ENCODE measurements at places on chromosomes 5 and 9. TPM values are rescaled to one million over a fixed set of nuclear protein-coding genes. Genes with fewer than 3 reads are reported as not detected.

Gene CD14
- total RNA-seq, result 66.7 TPM

Gene CTXN3
- 2.6 TPM for total RNA-seq

Gene SPINK6
- 5.5 TPM for total RNA-seq

Gene IFNA13
- 8.2 TPM for total RNA-seq

Gene HSPB3
- total RNA-seq, result 14.2 TPM

Gene PLPP1
- 88.1 TPM for total RNA-seq

Gene UGT3A2
- not detected for total RNA-seq

Gene CARD6
- total RNA-seq, result 5.1 TPM

Gene PKD2L2
- 2.4 TPM for total RNA-seq

Gene HABP4
- 11.3 TPM for total RNA-seq

Gene PCDHB3
- total RNA-seq, result 0.72 TPM

Gene SKIC3
- 148 TPM for total RNA-seq

Gene TPPP
- 1.9 TPM for total RNA-seq

Gene PCDHB7
- total RNA-seq, result 3.6 TPM

Gene TLX3
- not detected for total RNA-seq

Gene OR1Q1
- total RNA-seq, result 9.6 TPM

Gene RUSC2
- total RNA-seq, result 35.9 TPM

Gene DRD1
- total RNA-seq, result 2.4 TPM

Gene PCDHB11
- total RNA-seq, result 5.1 TPM

Gene TLR4
- total RNA-seq, result 14.7 TPM

Gene GGTA1
- total RNA-seq, result 12.0 TPM

Gene NINJ1
- total RNA-seq, result 23.8 TPM

Gene GABRG2
- total RNA-seq, result 11.3 TPM

Gene OTULINL
- 3.1 TPM for total RNA-seq

Gene ENTR1
- total RNA-seq, result 59.9 TPM

Gene FAM114A2
- 20.5 TPM for total RNA-seq

Gene FST
- 76.1 TPM for total RNA-seq

Gene GZMA
- total RNA-seq, result 0.96 TPM

Gene GDNF
- 1.9 TPM for total RNA-seq

Gene CNTLN
- 80.2 TPM for total RNA-seq

Gene RNF180
- total RNA-seq, result 27.4 TPM

Gene PSD2
- total RNA-seq, result 0.24 TPM

Gene BTNL3
- not detected for total RNA-seq

Gene ZNF300
- 6.3 TPM for total RNA-seq

Gene SPATA31D4
- total RNA-seq, result 1.7 TPM

Gene ABCA1
- total RNA-seq, result 76.6 TPM

Gene IPO11
- 18.3 TPM for total RNA-seq

Gene CXXC5
- 81.6 TPM for total RNA-seq

Gene IRX1
- 4.3 TPM for total RNA-seq

Gene FBP2
- not detected for total RNA-seq

Gene BTNL8
- total RNA-seq, result not detected

Gene PCDHGA11
- total RNA-seq, result 7.9 TPM

Gene CCNJL
- 0.72 TPM for total RNA-seq

Gene EIF4E1B
- 5.3 TPM for total RNA-seq

Gene LCN9
- not detected for total RNA-seq

Gene EGR1
- 24.1 TPM for total RNA-seq

Gene NR2F1-AS1
- total RNA-seq, result 44.1 TPM

Gene PBX3
- total RNA-seq, result 64.0 TPM

Gene MSMP
- total RNA-seq, result not detected

Gene ANKRD31
- 1.2 TPM for total RNA-seq

Gene BARHL1
- not detected for total RNA-seq

Gene AIF1L
- total RNA-seq, result 35.4 TPM

Gene STC2
- total RNA-seq, result 34.2 TPM
